ENCODE measurements at places on chromosomes 12 and 14.

DNA sequence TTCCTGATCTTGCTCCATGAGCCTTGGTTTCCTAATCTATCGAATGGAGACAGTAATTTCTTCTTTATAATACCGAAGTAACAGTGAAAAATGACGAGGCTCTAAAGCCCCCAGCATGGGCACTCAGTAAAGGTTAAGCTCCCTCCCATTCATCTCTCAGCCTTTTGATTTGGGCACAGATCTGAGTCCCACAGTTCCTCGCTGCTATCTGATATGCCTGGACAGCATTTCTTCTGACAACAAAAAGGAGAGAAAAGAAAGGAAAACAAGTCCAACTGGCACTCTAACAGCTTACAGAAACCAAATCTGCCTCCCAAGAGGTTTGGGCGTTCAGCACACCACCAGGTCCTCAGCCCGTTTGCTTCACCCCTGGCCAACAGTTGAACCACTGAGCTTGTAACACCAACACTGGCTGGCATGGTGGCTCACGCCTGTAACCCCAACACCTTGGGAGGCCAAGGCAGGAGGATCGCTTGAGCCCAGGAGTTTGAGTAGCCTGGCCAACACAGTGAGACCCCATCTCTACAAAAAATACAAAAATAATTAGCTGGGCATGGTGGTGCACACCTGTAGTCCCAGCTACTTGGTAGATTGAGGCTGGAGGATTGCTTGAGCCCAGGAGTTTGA is 19.5 kb downstream of the CCDC88C start:
- DNase-seq: no peak

DNA sequence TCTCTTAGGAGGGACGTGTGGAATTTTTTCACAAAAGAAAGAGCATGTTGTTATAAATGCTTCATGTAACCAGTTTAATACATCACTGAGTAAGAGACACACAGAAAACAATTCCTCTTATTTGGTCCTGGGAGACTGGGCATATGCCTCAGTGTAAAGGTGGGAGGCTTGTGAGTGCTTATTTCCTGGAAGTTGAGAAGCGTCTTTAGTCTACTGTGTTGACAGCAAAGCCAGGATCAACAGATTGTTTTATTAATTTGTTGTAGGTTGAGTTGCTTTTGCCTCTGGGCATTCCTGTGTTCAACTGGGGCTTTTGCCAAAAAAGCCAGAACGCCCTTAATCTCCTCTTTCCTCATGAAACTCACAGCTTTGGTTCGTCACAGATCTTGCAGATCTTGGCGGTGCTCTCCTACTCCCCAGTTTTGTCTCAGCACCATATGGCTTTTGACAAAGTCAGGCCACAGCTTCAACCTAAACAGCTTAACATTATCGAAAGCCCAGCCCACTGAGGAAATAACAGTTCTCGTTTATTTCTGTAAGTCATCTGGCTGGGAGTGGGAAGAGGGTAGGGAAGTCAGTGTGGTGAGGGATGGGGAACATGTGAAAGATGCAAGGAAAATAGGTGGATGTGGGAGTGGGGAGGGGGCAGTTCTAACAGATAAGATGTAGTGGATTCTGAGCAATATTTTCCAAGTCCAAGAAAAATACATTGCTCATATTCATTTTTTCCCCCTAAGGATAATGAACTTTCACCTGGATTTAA is 227.2 kb downstream of the DACT1 start:
- DNase-seq: peak; percentile 77

DNA sequence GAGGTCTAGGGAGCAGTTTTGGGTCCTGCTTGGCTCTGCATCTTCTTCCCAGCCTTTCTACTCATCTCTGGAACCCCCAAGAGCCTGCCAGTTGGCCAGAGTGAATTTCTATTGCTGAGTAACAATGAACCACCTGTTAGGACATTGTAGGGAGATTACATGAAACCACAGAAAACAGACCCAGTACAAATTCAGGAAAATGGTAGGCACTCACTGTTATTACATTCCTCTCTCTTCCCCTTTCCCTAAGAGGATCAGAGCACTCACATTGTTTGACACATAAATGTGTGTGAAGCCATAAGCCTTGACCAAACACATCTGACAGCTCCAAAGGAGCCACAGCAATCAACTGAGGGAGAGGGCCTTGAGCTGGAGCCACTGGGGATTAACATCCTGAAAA is 216.1 kb downstream of the TMEM132D start:
- no peak for DNase-seq

DNA sequence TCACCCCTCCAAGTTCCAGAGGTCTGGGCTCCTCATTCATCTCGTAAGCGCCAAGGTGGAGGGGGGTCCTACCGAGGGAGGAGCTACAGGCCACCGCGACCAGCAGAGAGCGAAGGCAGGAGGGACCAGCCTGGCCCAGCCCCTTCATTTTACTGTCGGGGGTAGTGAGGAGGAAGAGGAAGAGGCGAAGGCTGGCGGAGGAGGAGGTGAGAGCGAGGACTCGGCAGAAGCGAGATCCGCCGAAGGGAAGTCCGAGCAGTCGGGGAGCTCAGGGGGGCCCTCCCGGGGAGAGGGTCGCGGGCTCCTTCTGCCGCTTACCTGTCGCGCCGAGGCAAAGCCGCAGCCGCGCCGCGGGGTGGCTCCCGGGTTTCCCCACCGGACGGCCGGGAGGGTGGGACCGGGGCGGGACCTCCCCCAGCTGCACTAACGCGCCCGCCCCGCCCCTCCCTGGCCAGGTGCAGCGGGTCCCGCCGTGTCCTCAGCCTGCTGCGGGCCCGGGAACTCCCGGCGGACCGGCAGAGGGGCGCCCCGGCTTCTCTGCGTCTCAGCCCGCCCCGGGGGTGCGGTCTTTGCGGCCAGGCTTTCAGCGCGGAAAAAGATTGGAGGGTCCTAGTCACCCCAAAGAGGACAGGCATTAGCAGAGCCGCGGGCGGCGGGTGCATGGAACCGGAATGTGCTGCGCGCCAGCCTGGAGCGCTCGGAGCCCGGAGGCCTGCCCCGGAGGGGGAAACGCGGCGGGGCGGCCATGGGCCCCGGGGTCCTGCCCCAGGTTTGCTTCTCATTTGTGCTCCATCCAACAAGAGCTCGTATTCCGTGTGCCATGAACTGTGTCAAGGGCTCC is at the start of gene GALNT6:
GALNT6 (minus strand) TSS at position 124 of the 841 bp plus-strand sequence. CDS start 11,625 bp downstream, outside the sequence.
- DNase-seq: no peak

- no peak for DNase-seq
Measured at GRCh38 chr14:21026988-21027315, 2.1 kb upstream of the NDRG2 start.

- no peak for DNase-seq
Measured at GRCh38 chr12:61939977-61940376, 320.2 kb upstream of the USP15 start.

- no peak for DNase-seq
Measured at GRCh38 chr14:77844802-77845201, 44.9 kb downstream of the ADCK1 start.

- no peak for DNase-seq
Measured at GRCh38 chr12:65343801-65344200, 65.3 kb downstream of the MSRB3 start.

GRCh38 chr12:55693323-55694187 is 14.1 kb downstream of the ITGA7 start:
- DNase-seq: no peak

DNA sequence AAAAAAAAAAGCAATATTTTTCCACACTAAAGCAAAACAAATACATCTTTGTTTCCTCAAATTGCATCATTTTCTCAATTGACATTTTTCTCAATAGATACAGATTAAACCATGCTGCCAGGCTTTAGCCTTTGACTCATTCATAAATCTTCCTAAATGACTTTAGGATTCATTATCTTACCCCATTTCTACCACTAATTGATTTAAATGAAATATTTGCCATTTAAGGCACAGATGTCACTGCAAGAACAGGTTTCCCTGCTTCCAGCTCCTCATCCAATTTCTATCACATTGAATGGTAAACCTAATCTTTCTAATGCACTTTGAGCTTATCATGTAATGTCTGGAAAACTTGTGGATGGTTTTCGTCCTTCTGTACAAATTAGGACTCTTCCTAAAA is 298.7 kb downstream of the RPL10L start:
- no peak for DNase-seq

GRCh38 chr12:112759786-112760185 is 31.8 kb upstream of the RPH3A start:
- no peak for DNase-seq
